ENCODE measurements at places on chromosomes 13 and 19.

DNA sequence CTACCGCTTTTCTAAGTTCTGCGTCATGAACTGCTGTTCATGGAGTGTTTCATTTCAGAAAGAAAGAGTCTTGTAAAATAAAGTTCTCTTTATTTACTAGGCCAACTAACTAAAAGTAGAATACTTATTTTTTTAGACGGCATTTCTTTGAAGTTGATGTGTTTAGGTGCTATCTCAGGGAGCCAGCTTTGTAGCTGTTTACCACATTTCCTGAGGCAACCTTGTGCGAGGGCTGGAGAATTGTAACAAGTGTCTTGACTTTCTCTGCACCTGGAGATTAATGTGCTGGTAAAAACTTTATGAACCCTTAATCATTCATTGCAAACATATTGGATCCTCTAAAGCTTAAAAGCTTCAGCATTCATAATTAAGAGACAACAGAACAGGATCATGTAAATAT is 229.3 kb downstream of the GPC6 start:
- no peak for DNase-seq

DNA sequence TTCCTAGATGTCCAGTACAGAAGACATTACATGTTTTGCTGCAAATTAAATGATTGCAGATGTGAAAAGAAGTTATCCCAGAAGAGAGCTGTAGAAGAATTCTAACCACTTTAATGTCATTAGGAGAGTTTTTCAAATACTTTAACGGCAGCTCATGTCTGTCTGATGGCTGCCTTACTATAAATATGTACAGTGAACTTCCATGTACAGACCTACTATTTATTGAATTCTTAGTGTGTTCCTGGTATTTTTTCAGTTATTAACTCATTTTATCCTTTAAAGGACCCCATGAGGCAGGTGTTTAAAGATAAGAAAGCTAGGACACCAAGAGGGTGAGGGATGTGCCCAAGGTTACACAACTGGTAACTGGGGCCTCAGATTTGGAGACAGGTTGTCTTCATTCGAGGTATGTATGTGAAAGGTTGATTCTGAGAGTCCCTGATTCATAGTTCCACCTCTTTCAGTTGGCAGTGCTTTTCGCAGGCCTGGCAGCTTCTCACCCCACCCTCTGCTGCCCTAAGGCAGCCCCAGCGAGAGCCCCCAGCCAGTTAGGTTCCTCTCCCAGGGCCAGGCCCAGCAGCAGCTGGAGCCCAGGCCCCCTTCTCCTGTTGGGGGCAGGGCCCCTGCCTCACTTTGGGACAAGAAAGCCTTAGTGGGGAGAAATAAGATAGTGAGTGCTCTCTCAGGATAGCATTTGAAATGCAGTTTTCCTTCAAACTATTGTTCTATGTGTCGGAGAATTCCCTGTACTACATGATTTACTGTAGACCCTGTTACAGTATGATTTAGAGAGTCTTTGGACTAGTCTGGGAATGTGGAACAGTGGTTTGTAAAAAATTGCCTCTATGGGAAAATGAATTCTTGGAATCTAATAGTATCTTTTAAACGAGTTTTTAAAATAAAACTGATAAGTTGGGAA is 67.7 kb upstream of the TEX29 start:
- no peak for DNase-seq

DNA sequence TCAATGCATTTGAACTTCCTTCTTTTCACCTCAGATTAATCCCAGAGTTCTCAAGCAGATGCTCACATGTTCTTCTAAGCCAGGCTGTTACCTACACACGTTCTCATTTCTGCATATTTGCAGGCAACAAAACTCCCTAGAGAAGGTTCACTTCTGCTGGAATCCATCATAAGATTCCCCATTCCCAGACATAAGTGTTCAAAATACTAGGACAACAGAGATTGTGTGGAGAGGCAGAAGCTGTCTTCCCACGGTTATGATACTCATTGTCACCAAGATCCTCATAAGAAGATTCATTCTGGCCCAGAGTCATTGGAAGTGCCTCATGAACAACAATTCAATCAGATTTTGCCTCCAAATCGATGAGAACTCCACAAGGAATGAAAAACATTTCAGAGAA is 931.6 kb upstream of the MIR17HG start:
- no peak for DNase-seq

DNA sequence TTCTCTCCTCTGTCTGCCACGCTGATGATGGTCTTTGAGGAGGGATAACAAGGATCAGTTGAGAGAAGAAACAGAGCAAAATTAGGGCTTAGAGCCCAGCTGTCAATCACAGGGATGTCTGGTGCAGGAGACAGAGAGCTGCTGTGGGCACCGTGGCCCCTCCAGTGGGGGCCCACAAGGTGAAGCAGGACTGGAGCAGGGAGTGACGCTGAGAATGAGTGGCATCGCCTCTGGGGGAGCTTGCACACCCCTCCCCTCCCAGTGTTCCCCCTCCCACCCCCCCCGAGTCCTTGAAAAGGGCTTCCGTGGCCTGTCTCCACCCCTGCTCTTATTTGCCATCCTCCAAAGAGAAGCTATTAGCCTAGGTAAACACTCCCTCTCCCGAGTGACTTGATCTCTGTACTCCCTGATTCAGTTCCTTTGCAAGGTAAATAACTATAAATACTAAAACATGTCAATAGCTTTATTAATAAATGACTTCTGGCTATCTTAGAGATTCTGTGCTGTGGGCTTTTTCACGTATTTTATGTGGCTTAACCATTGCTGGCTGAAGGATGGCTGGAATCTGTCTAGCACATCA is 440.0 kb downstream of the ZNF536 start:
- no peak for DNase-seq

- DNase-seq: no peak
Measured at GRCh38 chr13:52849291-52850071, 1.0 kb upstream of the PCDH8 start.

DNA sequence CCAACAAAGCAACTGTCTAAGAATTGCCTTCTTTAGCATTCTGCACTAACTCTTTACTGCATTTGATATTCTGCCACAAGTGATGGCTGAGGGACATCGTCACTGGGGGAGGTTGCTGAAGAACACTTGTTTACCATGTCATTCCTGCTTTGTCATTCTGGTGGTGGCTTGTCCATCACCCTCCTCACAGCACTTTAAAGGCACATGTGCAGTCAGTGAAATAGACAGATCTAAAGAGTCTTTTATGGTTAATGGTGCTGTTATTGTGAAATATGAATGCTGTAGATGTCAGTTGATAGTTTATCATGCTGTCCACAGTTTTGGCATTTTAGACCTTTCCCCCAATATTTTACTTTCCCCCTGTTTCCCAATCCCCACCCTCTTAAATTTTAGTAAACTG is 120.9 kb upstream of the TSC22D1 start:
- DNase-seq: peak; percentile 24

DNA sequence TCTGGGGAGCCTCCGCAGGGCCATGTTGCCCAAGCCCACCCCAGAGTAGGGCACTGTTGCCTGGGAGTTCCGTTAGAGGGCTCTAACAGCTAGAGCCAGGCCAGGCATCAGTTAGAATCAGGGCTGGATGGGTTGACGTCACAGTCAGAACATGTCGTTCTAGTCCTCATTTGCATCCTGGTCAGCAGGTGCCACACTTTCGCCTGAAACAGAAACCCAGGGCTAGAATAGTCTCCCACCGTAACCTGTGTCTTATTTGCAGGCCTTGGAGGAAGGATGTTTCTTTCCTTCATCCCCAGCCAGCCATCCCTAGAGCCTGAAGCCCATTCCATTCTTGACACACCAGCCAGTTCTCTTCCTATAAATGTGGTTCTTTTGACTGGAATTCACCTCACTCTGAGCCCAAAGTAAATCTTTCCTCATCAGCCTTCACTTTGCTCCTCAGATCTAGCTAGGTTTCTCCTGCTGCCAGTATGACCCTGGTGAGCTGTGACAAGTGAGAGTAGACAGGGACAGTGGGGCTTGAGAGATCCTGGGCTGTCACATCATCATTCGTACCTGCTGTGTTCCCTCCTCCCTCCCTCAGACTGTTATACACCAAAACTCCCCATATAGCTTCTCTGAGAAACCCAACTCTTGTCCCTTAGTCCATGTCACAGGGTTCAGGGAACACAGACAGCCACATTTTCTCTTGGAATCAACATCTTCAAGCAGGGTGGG is 12.2 kb upstream of the CCDC97 start:
- no peak for DNase-seq

- peak; percentile 99 for DNase-seq
Measured at GRCh38 chr19:4457654-4458395, at the start of gene UBXN6. Gene UBXN6, minus strand, starts transcription at chr19:4457794. Its CDS starts 97 bp downstream, at chr19:4457697.

- no peak for DNase-seq
Measured at GRCh38 chr13:113041293-113041690, 64.3 kb upstream of the F7 start.

- no peak for DNase-seq
Measured at GRCh38 chr19:20028611-20029010, 10.7 kb downstream of the ZNF682 start.

GRCh38 chr13:104286566-104287290 is 1220.5 kb upstream of the SLC10A2 start:
- DNase-seq: no peak

DNA sequence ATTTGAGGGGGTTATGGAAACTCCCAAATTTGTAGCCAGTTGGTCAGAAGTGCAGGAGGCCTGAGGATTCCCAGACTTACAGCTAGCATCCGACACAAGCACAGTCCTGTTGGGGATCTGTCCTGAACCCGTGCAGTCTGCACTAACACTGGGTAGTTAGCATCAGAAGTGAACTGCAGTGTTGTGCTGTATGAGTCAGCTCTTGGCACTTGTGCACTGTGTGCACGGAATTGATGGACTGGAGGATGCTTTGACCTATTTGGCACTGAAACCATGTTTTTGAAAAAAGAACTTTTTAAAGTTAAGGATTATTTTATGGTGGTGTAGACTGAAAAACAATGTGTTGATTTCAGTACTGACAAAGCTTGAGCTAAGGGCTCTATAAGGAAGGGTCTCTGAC is 279.0 kb downstream of the NHLRC3 start:
- DNase-seq: no peak

DNA sequence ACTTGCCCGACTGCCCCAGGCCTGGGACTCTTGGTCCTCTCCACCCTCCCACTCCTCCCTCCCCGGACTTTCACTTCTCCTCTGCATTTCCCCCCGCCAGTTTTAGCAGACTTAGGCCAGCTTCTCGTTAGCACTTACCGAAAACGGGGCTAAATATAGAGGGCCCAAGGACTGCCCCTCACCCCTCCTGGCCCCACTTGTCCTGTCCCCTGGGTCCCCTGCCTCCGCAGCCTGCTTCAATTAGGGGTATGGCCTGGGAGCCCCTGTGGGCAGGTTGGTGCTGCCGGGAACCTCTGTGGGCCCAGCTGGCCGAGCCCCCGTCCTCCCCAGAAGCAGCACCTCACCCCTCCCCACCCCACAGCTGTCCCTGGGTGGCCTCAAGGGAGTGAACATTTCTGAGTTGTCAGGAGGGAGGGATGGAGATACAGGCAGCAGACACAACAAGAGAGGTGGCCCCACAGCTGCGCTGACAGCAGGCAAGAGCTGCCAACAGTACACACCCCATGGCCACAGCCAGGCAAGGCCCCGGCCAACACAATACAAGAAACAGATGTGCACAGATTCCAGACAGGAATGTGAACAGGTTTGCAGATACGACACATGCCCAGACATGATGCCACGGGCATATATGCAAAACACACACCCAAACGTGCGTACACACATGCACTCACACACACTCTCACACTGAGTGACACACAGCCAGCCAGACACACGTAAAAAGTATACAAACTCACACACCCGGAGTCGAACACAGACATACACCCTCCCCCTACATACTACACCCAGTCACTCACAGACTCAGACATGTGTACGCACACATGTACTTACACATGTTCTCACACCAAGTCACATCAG is 2.6 kb downstream of the POU2F2 start:
- no peak for DNase-seq

GRCh38 chr13:50969691-50970090 is 60.1 kb downstream of the RNASEH2B start:
- DNase-seq: peak; percentile 19

- peak; percentile 41 for DNase-seq
Measured at GRCh38 chr13:24040835-24041234, 119.7 kb upstream of the SPATA13 start.
